AG04449 (cell line): ENCODE measurements at places on chromosomes 1 and 21.

- no peak for DNase-seq
These were observed 119.1 kb downstream of the RGS7 start for GRCh38 chr1:241237873-241238272.

DNA sequence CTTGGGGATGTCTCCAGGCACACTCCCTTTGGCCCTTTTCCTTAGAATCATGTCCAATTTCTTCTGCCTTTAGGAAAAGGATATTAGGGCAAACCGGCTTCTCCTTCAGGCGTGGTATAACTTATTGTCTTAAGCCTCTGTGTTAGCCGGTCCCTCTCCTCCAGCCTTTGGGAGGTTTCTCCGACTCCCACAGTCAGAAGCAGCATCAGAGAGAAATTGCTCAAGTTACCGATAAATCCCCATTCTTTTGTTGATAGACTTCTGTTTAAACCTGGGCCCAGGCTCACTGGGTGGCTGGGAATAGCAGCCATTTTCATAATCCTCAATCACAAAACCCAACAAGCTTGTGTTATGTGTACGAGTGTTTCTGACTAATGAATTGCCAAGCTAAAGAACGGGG lies 85.4 kb upstream of the KAZN start:
- no peak for DNase-seq

- DNase-seq: no peak
These were observed 22.6 kb upstream of the TENT5C start for GRCh38 chr1:117583247-117583646.

GRCh38 chr1:960363-961131 lies at the start of gene KLHL17:
Gene KLHL17 (plus strand): TSS chr1:960584. CDS start chr1:960694, 110 bp downstream.
- DNase-seq: no peak

GRCh38 chr1:229643996-229644745 lies 18.1 kb downstream of the URB2 start:
- DNase-seq: no peak
